ENCODE measurements at places on chromosomes 12 and 14. TPM values are rescaled to one million over a fixed set of nuclear protein-coding genes. Genes with fewer than 3 reads are reported as not detected.

PZP gene
- total RNA-seq: 0.59 TPM

GRCh38 chr14:24900269-24901100 lies 149.5 kb downstream of the STXBP6 start:
- DNase-seq: no peak

GRCh38 chr12:4286771-4287317 lies 13.3 kb downstream of the CCND2 start:
- no peak for DNase-seq

- no peak for DNase-seq
Observed at GRCh38 chr12:132469423-132469822, 20.5 kb upstream of the FBRSL1 start.

- peak; percentile 89 for DNase-seq
Observed at GRCh38 chr14:63174760-63175191, 29.5 kb upstream of the RHOJ start.

GRCh38 chr14:58313699-58314098 lies 15.3 kb downstream of the ARID4A start:
- no peak for DNase-seq

DNA sequence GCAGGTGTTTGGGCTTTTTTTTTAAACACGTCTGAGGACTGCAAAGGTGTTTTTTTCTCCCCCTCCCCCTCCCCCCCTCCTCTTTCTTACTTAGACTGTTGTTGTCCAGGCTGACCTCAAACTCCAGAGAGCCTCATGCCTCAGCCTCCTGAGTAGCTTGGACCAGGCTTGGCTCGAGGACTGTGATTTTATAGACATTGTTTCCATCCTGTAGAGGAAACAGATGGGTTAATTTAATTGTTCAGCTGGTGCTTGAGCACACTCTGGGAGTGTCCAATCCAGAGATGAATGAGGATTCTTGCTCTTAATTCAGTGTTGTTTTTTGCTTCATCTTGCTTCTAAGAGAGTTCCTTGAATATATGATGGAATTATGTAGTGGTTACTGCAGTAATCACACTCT lies 42.1 kb downstream of the RASSF3 start:
- DNase-seq: no peak

Data from SK-MEL-5 (cell line).